8988T (cell line): ENCODE measurements at places on chromosomes 7 and 10.

GRCh38 chr10:87739703-87740102 is 78.3 kb downstream of the ATAD1 start:
- no peak for DNase-seq

DNA sequence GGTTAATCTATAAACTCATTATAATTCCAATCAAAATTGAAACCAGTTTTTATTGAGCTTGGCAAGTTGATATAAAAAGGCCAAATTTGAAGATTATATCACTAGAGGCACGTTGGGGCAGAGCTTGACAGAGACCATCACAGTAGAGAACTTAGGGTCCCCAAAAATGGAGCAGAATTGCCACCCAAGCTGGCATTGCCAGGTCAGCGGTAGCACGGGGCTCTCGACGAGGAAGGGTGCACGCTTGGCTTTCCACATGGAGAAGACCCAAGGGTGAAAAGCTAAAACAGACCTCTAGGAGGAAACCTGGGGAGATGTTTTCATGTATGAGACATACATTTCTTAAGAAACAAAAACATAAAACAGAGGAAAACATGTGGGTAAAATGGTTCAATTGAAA is 4.3 kb upstream of the JAKMIP3 start:
- DNase-seq, result no peak

- DNase-seq, result no peak
These were observed 4.2 kb downstream of the LRRC27 start for GRCh38 chr10:132336064-132336746.

- no peak for DNase-seq
These were observed 1141.8 kb upstream of the AUTS2 start for GRCh38 chr7:68456469-68456868.

DNA sequence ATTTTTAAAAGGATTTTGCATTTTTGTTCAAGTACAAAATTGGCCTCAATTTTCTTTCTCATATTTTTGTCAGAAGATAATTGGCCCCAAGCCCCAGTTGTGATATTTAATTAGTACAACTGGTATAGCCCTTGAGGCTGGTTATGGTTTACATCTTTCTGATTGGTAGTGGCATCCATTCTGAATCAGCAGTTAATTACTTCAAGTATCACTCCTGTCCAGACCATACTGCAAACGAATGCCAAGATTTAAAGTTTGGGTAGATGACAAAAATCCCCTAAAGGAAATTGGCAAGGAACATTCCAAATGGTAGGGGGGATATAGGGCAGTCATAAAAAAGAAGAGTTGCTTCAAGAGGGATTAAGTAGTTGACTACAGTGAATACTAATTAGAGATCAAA is 23.1 kb downstream of the MYPN start:
- DNase-seq, result no peak

DNA sequence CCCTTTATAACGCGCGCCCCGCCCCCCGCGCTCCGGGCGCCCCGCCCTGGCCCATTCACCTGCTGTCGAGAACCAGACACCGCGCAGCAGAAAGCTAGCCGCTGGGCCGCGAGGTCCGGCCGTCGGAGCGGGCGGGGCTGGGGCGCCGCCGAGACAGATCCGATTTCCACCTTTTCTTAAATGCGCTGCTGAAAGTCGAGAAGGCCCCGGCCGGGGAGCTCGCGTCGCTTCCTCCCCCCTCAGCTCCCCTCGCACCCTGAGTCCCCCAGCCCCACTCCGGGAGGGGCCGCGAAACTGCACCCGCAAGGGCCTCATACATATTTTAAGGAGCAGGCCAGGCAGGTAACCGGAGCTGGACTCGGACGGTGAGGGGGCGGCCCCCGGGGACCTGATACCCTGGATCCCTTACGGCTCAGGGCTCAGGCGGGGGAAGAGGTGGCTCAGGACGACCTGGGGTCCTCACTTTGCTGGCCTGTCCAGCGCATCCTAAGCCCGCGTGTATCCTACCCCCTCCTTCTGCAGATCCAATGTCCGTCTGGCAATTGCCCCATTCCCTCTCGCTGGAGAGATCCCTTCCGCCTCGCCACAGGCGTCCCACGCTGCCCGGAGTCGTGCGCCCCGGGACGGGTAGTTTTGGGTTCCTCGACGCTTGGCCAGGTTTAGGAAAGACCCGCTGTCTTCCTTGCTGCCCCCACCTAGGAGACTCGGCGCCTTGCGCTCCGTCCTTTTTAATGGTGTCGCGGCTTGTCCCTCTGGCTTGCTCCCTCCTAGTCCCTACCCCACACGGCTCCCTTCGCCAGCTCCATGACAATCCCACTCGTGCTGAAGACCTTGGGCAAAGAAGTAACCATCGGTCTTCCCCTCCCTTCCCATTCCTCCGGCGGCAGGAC is 170.6 kb downstream of the UBE2H start:
- DNase-seq, result no peak

DNA sequence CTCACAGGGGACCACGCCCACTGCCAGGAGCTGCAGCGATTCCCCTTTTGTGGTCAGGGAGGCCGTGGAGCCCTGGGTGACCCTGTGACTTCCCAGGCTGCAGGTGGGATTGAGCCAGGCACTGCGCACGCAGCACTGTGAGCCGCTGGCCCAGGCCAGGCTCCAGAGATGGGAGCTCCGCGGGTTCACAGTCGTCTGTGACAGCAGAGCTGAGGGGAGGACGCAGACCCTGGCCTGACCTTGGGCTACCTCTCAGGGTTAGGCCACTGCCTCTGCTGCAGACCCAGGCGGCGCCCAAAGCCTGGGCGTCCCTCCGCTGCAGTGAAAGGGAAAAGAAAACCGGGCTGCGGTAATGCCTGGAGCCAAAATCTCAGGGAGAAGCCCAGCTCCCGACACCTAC is 107.5 kb upstream of the GPR26 start:
- DNase-seq, result no peak

- DNase-seq, result no peak
These were observed 309.4 kb downstream of the TWIST1 start for GRCh38 chr7:18808026-18808425.

GRCh38 chr7:24964191-24964590 is 15.8 kb downstream of the OSBPL3 start:
- DNase-seq, result no peak

GRCh38 chr7:38051311-38051710 is 126.7 kb upstream of the STARD3NL start:
- DNase-seq, result no peak

DNA sequence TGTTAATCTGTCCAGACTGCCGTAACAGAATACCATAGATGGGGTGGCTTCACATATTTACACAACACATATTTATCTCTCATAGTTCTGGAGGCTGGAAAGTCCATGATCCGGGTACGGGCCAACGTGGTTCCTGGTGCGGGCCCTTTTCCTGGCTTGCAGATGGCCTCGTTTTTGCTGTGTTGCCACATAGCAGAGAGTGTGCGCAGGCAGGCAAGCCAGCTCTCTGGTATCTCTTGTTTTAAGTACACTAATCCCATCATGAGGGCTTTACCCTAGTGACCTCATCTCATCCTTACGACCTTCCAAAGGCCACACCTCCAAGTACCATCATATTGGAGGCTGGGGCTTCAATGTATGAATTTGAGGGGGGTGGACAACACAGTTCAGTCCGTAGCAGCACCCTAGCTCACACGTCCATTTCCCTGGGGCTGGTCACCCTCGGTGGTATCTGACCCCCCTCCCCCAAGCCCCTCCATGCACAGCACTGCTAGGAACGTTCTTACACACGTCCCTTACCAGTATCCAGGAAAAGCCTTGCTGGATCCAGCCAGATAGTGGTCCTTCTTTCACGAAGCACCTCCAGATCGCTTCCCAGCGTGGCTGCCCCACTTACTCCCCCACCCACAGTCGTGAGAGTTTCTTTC is 21.5 kb downstream of the CUX1 start:
- DNase-seq, result no peak

DNA sequence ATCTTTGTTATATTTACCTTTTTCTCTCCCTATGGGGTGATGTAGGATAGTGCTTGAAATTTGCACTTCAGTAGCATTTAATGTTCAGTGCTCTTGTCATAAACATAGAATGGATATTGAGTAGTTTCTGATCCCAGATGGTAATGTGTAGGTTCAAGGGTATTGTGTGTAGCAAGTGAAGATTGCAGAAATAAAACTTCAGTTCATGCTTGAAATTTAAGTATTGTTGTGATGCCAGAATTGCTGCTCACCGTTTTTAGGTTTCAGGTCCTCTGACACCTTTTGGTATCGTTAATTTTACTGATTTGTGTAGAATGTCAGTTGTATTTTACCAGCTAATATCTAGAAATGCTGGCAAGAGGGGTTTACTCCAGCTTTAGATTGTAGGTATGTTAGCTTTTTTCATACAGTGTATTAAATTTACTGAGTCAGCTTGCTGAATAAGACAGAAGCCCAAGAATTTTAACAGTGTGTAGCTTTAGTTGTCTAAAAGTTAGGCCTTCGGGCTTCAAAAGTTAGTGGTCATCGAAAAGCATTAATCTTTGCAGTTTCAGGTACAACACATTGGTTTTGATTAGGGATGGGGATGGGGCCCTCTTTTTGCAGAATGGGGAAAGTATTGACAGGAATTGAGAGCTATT is 1.9 kb downstream of the PTEN start:
- DNase-seq, result no peak

GRCh38 chr10:124264271-124264670 is 154.5 kb downstream of the OAT start:
- DNase-seq, result no peak

DNA sequence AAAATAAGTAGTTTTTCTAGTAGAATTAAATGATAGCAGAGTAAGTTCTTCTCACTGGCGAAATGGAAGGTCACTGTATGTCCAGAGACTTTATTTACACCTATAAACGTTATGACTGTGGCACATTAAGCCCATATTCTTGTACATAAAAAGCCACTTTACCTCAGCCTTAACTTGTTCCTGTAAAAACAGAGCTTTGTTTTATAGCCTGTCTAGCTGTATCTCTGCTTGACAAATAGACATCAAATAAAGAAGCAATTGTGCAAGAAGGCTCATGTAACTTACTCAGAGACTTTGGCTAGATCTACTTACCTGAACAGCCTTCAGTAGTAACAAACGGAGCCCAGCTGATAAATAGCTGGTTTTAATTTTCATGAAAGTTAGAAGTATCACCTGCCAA is 324.1 kb upstream of the BMPER start:
- no peak for DNase-seq

DNA sequence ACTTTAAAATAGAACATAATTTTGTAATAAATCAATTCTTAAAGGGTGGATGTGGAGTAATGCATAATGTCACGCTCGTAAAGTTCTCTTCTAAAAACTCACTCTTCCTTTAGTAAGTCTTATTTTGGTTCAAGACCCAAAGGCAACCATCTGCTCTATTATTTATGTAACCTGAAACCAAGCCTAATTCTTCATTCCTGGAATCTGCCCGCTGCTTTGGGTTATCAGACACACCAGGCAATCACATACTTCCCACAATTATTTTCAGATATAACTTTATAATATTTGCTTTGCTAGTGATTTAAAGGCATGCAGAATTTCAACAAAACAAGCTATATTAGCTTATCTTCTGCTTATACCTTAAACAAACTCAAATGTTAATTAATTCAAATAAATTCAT is 39.0 kb downstream of the RAB11FIP2 start:
- no peak for DNase-seq

GRCh38 chr10:131892806-131893675 is 7.8 kb upstream of the PPP2R2D start:
- DNase-seq, result no peak

- no peak for DNase-seq
These were observed 60.8 kb downstream of the XRCC2 start for GRCh38 chr7:152615031-152615741.
